ENCODE measurements at places on chromosomes 4 and X.

- DNase-seq = no peak
Observed at GRCh38 chr4:101020956-101021355, 326.4 kb downstream of the PPP3CA start.

GRCh38 chr4:3660928-3661515 lies 105.2 kb upstream of the ADRA2C start:
- no peak for DNase-seq

GRCh38 chr4:176443117-176443516 lies 123.4 kb downstream of the SPCS3 start:
- DNase-seq = no peak

GRCh38 chrX:104318330-104319009 lies 63.7 kb upstream of the ESX1 start:
- DNase-seq = no peak

DNA sequence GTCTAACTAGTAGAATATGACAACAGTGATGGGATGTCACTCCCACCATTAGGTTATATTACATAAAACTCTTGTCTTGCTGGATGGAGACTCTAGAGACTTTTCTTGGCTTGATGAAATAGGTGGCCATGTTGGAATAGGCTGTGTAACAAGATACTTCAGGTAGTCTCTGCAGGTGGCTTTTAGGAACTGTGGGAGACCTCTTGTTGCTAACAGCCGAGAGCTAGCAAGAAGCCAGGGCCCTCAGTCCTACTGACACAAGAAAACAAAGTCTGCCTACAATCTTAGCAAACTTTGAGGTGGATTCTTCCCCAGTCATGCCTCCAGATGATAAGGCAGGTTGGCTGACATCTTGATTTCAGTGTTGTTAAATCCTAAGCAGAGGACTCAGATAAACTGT lies 72.5 kb downstream of the GNL3L start:
- no peak for DNase-seq

DNA sequence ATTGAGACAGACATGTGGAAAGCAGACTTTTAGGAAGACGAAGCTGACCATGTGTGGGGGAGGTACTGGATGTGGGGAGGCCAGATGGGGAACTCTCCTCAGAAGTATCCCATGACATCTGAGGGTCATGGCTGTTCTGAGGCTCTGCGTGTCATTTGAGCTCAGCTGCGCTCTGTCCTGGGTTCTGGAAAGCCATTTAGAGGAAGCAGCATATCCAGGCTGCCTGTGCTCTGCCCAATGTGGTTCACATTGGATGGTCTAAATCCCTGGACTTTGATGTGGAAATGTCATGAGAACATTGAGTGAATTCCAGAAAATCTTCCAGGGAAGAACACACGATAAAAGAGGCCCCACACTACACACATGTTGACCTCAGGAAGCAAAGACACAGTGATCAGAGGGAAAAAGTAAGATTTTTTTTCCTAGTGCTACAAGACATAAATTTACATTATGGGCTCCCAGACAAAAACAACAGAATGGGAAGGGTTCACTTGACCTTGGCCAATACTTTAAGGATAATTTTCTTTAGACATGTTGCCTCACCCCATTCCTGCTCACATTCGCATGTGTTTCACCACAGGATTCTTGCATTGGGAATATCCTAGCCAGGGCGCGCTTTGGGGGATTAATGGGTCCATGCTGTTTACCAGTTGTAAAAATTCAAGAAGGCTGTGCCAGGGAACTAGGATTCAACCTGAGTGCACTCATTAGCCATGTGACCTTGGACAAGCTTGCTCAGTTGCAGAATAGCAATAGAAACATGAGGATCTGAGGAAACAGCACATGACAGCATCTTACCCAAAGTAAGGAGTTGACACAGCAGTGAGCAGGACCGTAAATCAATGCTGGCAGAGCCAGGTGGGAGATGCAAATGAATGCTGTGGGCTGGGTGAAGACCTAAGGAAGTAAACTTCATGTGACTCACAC lies 73.2 kb upstream of the C1QTNF7 start:
- no peak for DNase-seq

GRCh38 chr4:40627540-40627939 lies 2.1 kb downstream of the RBM47 start:
- DNase-seq = no peak

- DNase-seq = no peak
Observed at GRCh38 chrX:77771601-77772000, 14.4 kb downstream of the ATRX start.

DNA sequence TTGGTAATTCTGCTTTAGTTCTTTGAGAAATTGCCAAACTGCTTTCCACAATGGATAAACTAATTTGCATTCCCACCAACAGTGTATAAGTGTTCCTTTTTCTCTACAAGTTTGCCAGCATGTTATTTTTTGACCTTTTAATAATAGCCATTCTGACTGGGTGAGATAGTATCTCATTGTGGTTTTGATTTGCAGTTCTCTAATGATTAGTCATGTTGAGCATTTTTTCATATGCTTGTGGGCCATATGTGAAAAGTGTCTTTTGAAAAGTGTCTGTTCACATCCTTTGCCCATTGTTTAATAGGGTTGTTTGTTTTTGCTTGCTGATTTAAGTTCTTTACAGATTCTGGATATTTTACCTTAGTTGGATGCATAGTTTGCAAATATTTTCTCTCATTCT lies 25.9 kb downstream of the ENPEP start:
- no peak for DNase-seq

- DNase-seq = no peak
Observed at GRCh38 chrX:45186643-45187026, 14.0 kb downstream of the DIPK2B start.

DNA sequence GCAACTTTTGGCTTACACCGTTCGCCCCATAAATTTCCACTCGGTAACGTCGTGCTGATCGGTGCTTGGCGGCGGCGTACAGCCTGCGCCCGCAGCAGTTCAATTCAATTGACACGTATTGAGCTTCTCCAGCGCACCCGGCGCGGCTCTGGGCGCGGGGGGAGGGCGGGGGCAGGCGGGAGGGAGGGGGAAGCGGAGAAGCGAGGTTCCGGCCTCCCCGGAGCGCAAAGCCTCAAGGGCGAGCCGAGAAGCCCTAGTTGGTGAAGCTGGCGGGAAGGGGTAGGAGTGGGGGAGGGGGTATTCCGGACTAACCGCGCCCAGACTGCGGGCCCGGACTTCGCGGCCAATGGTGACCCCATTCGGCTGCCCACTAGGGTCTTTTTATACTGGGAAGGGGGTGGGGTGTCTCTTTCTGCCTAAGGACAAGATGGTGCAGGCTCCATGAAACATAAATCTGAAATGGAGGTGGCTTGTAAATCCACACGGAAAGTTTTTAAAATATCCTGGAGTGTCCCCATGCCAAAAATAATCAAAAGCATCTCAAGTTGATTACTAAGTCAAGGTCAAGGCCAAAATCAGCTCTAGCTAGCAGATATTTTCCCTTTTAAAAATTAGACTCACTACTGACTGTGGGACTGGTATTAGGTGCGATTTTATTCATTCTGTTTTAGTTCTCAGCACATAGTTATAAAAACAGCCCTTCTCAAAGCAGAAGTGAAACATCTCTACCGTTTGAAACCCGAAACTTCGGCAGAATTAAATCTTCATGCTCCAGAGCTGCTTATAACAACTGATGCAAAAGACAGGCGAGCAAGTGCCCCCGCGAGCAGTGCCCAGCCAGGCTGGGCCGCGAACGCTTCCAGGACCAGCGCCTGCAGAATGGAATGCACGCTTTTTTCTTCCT lies 1.5 kb upstream of the BCOR start:
- DNase-seq = no peak

GRCh38 chr4:39814403-39815185 lies 116.7 kb downstream of the UBE2K start:
- no peak for DNase-seq

- no peak for DNase-seq
Observed at GRCh38 chr4:69470561-69470960, 25.1 kb downstream of the UGT2B4 start.

DNA sequence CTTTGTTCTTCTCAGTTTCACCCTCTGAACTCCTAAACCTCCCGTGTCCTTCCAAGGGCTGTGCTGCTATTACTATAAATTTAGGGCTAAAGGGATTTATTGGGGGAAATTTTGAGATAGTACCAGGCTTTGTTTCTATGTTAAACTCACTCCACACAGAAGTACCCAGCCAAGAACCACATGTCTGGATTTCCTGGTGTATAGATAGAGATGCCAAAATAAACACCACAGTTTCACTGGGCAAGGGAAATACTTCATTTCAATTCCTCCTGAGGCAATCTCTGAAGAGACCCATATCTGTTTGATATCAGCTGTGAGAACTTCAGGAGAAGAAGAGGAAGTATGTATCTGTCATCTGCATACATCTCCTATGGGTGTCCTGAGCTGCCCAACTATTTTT lies 21.7 kb upstream of the CLNK start:
- DNase-seq = no peak

DNA sequence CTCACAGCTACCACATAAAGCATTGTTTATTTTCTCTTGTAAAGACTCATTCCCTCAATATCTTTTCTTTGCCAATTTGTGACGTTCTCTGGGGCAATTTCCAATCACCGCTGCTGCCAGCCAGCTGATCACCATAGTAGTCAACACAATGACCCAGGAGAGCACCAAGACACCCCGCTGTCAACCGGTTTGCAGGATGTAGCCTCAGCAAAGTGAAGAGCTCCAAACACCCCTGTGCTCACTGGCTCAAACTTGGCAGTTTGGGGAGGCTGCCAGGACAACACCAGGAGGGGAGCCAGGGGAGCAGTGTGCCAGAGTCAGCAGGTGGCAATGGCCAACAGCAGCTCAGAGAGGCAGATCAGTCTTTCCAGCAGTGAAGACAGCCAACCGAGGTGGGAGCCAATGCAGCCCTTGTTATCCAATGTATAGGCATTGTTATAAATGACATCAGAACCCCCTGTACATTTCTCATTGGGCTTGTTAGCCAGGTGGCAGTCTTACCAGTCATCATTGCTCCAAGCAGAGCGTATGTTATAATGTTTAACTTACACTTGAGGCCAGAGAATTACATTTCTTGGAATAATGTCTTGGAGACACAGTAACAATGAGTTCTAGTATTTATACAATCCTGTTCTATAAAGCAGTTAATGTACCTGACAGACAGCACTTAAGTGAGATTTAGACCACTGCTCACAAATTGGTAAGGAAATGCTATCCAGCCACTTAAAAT lies 274.9 kb upstream of the GK2 start:
- no peak for DNase-seq

- no peak for DNase-seq
Observed at GRCh38 chr4:104966349-104967033, 180.2 kb upstream of the TET2 start.

DNA sequence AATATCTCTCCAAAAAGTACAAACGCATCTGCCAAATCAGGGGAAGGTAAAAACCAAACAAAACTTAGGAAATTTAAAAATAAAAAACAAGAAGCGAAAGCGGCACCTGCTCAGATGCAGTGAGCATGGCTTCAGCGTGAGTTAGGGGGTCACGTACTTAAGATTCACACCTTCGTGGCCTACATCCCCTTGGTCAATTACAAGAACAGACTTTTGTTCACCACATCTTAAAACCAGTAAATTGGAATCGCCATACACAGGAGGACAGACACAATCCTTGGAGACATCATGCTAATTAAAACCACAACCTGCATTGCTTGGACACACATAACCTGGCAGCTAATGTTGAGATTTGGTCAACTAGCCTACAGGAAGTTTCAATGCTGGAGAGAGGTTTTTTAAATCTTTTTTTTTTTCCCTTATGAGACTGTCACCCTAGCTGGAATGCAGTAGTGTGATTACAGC lies 12.5 kb upstream of the SEL1L3 start:
- DNase-seq = no peak

DNA sequence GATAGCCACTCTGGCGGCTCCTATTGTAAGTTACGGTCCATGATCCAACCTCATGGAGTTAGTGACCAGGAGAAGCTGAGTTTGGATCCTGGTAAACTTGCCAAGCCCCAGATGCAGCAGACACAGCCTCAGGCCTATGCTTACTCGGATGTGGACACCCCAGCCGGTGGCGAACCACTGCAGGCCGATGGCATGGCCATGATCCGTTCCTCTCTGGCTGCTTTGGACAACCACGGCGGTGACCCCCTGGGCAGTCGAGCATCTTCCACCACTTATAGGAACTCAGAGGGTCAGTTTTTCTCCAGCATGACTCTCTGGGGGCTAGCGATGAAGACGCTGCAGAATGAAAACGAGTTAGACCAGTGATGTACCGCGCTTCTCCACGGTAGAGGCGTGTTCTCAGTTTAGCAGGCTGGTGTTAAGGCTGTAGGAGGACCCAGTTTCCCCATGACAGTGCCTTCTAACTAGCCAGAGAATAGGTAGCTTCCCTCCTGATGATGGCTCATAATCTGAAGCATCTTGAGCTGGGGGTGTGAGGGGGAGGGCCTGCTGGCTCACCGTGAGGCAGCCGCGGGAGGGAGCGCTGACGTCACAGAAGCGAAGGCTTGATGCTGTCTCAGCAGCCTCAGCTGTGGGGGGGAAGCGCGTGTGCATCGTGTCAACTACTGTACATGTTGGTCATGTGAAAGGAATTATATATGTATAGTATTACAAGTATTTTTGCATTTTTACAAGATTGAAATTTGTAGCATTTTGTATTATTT lies 31.1 kb downstream of the ZBTB49 start:
- no peak for DNase-seq

- no peak for DNase-seq
Observed at GRCh38 chr4:2186133-2186864, 55.6 kb downstream of the HAUS3 start.

DNA sequence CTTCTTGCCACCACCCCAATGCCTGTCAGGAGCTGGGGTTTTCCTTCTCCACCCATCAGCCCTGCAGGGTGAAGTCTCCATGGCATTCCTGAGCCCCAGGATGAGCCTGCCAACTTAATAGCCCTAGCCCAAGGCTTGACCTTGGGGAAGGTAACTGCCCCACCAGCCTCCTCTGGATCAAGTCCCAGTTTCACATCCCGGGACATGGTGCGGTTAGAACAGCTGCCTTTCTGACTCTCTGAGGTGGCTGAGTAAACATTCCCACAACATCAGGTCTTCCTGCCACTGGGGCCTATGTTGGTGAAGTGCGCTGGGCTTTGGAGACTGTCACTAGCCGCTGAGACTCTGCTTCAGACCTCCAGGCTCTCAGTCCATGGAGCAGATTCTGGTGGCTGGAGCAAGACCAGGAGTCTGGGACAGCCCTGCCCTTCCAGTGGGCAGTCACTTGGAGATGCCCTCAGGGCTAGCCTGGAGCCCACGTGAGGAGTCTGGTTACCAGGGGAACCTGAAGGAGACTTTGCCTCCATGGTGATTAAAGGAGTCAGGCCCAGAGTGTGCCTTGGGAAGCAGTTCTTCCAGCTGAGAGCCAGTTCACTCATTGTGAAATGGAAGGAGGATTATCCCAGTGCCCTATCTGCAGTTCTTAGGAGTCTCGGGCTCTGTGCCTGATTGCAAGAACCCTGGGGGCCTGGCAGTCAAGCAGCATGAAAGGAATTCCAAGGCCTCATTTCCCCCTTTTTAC lies 56.8 kb downstream of the SMIM20 start:
- no peak for DNase-seq

- no peak for DNase-seq
Observed at GRCh38 chrX:49277535-49277830, 7.9 kb downstream of the PPP1R3F start.

GRCh38 chr4:122674371-122674770 lies 53.5 kb upstream of the IL21 start:
- DNase-seq = no peak
